ENCODE measurements at places on chromosomes 6 and 20.

GRCh38 chr20:13205848-13206434 lies 15.1 kb upstream of the ISM1 start:
- no peak for DNase-seq

DNA sequence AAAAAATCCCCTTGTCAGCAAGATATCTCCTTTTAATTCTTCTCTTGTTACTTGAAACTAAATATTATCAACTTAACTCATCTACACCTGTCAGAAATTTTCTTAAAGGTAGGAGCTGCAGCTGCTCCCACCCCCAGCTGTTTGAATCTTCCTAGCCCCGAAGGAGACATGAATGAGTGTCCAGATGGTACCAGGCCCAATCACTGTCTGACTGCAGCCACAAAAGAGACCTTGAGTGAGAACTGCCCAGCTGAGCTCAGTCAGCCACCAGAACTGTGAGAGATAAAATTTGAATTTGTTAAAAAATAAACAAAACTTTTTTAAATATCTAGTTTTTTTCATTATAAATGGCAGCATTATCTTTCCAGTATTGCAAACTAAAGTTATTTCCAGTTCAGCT lies 84.7 kb downstream of the PRSS35 start:
- no peak for DNase-seq

DNA sequence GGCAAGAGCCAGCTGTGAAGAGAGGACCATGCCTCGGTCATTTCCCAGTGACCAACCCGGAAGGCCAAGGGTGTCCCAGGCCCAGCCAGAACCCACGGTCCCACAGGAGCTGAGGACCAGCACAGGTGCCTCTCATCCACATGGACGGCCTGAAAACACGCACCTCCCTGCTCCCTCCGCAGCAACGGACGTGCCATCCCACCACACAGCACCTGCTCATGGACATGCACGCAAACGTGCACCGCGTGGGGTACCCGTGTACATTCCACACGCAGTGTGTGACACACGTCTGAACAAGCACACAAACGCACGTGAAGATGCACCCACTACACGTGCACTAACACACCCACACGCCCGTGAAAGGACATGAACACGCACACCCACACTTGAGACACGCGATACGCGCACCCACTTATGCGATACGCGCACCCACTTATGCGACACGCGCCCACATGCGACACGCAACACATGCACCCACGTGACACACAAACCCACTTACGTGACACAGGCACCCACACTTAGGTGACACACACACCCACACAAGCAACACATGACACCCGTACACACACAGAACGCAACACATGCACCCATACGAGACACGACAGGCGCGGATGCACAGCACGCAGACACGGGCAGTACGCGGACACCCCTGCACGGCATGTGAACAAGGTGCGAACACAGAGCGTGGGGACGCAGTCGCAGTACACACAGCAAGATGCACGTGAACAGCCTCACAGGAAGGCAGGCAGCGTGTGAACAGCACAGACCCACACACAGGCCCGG lies 30.1 kb downstream of the LAMA5 start:
- no peak for DNase-seq

- no peak for DNase-seq
Measured at GRCh38 chr6:130978660-130979396, 84.2 kb downstream of the EPB41L2 start.

GRCh38 chr6:35178012-35178411 lies 35.7 kb upstream of the SCUBE3 start:
- DNase-seq = no peak

GRCh38 chr6:30345852-30346251 lies 896 bp downstream of the RPP21 start:
- DNase-seq = no peak

GRCh38 chr6:22003287-22003686 lies 293.5 kb downstream of the PRL start:
- DNase-seq = no peak

- DNase-seq = no peak
Measured at GRCh38 chr6:37516076-37516919, 16.6 kb upstream of the CCDC167 start.

DNA sequence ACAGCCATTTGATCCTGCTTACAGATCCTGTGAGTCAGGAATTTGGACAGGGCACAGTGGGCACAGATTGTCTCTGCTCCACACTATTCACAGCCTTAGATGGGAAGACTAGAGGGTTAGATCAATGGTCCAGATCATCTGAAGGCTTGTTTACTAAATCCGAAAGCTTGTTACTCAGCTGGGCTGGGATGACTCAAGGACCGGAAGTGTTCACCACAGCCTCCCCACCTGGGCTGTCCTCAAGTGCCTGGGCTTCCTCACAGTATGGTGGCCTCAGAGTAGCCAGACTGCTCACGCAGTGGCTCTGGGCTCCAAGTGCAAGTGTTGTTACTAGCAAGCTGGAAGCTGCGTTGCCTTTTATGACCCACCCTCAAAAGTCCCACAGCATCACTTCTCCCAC lies 75.4 kb upstream of the INSM1 start:
- no peak for DNase-seq

- DNase-seq = no peak
Measured at GRCh38 chr6:144284478-144284782, 705 bp upstream of the UTRN start.

DNA sequence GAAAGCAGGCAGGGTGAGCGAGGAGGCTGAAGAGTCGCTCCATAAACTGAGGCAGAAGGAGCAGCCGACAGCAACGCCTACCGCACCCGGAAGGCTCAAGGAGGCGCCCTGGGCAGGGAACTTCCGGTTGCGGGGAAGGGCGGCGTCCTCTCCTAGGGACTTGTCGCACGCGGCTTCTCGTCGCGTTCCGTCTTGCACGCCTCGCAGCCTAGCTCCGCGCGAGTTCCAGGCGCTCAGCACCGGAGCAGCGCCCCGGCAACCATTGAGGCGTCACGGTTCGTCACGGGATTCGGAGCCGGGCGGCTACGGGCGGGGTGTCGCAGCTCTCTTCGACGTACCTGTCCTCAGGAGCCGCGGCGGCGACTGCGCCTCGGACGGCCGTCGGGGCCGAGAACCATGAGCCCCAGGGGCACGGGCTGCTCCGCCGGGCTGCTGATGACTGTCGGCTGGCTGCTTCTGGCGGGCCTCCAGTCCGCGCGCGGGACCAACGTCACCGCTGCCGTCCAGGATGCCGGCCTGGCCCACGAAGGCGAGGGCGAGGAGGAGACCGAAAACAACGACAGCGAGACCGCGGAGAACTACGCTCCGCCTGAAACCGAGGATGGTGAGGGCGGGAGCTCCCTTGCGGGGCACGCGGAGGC lies at the start of gene SPACA1:
Gene SPACA1 (plus strand): TSS at position 332 of the 641 bp plus-strand sequence. CDS start 65 bp downstream, at position 397.
- DNase-seq = no peak

- no peak for DNase-seq
Measured at GRCh38 chr20:43977962-43978361, 63.3 kb downstream of the TOX2 start.

Data from neural crest cell (in vitro differentiated cells).